Left hindlimb (tissue), 1 donor: ENCODE measurements at places on chromosomes 13 and 19.

GRCh38 chr13:57286511-57287098 is 119.6 kb downstream of the PRR20E start:
- no peak for DNase-seq

DNA sequence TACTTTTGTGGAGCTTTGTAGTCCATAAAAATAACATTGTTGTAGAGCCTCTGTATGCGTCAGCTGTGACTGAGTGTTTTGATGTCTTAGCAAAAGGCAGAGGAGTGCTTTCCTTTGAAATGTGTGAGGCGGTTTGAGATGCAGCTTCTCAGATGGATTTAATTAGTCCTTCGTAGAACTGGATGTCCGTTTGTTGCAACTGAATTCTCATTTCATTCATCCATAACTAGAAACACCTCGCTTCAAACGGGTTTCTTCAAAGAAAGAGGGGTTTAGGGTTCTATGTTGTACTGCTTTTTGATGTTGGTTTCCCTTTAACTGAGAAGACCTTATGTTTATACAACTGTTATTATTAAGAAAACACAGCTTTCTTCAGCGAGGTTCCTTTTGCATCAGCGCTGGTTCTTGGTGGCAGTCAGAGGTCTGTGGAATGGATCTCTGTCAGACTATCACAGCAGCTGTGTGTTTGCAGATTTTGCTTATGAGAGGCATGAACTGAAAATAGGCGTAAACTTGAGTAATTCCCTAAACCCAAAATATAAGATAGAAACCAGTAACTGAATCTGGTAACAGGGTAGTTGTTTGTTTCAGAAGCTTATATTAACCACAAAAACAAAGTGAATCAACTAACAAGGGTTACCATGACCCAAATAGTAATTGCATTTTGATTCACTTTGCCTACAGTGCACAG is 194.4 kb downstream of the GGACT start:
- no peak for DNase-seq

GRCh38 chr19:10352764-10353671 is 13.6 kb upstream of the ICAM3 start:
- peak; percentile 71 for DNase-seq

DNA sequence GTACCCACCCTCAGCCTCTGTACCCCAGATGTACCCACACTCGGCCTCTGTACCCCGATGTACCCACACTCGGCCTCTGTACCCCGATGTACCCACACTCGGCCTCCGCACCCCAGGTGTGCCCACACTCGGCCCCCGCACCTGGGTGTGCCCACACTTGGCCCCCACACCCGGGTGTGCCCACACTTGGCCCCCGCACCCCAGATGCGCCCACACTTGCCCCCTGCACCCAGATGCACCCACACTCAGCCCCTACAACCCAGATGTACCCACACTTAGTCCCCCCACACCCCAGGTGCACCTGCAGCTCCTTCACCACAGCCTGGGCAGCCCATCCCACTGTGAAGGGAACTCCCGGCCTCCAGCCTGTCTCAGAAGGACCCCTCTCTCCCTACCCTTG is 69.7 kb downstream of the PEX11G start:
- DNase-seq: no peak

DNA sequence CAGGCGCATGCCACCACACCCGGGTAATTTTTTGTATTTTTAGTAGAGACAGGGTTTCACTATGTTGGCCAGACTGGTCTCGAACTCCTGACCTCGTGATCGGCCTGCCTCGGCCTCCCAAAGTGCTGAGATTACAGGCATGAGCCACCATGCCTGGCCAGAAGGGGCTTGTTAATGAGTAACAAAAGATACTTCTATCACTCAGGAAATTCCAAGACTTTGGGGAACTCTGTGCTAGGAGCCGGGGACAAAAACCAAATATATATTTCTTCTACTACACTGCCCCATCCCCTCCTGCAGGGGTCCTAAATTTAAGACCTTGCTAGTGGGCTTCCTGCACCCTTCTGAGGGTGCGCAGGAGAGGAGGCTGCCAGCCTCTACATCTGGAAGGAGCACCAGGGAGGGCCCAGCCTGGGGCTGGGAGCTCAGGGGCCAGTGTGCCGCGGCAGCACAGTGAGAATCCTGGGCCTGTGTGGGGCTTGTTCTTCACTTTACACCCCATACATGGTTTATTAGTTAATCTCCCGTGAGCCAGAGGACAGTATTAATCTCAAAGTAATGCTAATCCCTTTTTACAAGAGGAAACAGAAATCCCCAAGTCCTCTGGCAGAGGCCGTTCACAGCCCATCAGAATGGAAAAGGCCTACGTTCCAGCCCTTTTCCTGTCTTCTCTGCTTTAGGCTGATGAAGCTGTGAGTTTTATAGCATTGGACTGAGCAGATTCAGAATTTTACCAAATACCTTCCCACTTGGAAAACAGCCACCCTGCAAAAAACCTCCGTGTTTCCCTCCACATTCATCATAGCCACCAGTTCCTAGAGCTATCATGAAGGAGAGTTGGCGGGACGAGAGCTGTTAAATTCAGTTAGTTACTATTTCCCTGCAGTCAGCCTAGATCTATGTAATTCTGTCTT is 44.4 kb upstream of the NPAS1 start:
- DNase-seq: peak; percentile 67

- DNase-seq: no peak
Observed at GRCh38 chr19:57302020-57302465, 18.2 kb upstream of the ZNF543 start.

DNA sequence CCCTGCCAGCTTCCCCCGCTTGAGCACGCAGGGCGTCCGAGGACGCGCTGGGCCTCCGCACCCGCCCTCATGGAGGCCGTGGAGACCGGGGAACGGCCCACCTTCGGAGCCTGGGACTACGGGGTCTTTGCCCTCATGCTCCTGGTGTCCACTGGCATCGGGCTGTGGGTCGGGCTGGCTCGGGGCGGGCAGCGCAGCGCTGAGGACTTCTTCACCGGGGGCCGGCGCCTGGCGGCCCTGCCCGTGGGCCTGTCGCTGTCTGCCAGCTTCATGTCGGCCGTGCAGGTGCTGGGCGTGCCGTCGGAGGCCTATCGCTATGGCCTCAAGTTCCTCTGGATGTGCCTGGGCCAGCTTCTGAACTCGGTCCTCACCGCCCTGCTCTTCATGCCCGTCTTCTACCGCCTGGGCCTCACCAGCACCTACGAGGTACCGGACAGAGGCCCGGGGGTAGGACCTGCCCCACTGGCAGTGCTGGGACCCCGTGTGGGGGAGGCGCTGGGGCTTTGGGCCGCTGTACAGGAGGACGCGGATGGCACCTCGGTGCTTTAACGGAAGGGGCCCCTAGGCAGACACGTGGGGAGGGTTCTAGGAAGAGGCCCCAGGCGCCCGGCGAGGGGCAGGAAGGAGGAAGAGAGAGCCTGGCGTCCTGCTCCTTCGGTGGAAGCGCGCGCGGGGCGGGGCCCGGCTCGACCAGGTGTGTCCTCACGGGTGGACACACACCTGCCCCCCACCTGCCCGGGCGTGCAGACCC is 681 bp downstream of the SLC5A5 start:
- DNase-seq: no peak

- no peak for DNase-seq
Observed at GRCh38 chr13:84443463-84443862, 561.2 kb upstream of the SLITRK1 start.
